ENCODE measurements at places on chromosomes 12 and 14. TPM values are rescaled to one million over a fixed set of nuclear protein-coding genes. Genes with fewer than 3 reads are reported as not detected.

The FAM186B gene
- total RNA-seq, result 0.77 TPM

The TMEM132C gene
- 0.04 TPM for total RNA-seq

The BDKRB2 gene
- total RNA-seq, result 0.20 TPM

The RNF212B gene
- total RNA-seq, result not detected

The OVCH1 gene
- total RNA-seq, result not detected

The CTSG gene
- total RNA-seq, result not detected

The MRPL51 gene
- total RNA-seq, result 38.2 TPM

The TPPP2 gene
- total RNA-seq, result 0.24 TPM

The TDRD9 gene
- total RNA-seq, result 0.43 TPM

The GLT8D2 gene
- total RNA-seq, result 1.1 TPM

The PDE3A gene
- total RNA-seq, result 1.3 TPM

The SMOC1 gene
- total RNA-seq, result 53.1 TPM

The FRMD6 gene
- 9.6 TPM for total RNA-seq

The LGALS3 gene
- 5.7 TPM for total RNA-seq

The IRAK3 gene
- 3.6 TPM for total RNA-seq

The SLC25A47 gene
- 151 TPM for total RNA-seq

The RFLNA gene
- 0.31 TPM for total RNA-seq

The KCNC2 gene
- total RNA-seq, result not detected

The KRT2 gene
- total RNA-seq, result not detected

The CLEC6A gene
- total RNA-seq, result not detected

Data from right lobe of liver (tissue), 6 donors.